Central memory CD8-positive, alpha-beta T cell (primary cell): ENCODE measurements at places on chromosomes 13 and 19.
A peak's percentile ranks its signal among the peaks of the same experiment; 100 is the strongest.

DNA sequence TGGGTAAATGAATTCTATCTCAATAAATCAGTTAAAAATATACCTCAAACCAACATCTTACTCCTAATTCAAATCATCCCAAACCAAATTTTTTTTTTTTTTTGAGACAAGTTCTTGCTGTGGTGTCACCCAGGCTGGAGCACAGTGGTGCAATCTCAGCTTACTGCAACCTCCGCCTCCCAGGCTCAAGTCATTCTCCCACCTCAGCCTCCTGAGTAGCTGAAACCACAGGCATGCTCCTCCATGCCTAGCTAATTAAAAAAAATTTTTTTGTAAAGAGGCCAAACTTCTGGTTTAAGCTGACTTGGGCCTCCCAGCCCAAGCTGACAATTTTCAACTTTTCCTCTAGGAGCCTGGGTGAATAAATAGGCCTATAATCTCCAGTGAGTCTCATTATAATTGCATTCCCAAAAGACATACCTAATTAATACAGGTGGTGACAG lies 22.1 kb upstream of the OLFM2 start:
- DNase-seq = no peak

GRCh38 chr19:9940778-9941177 lies 4.5 kb upstream of the OLFM2 start:
- DNase-seq = no peak

- DNase-seq = no peak
Measured at GRCh38 chr13:51222037-51222685, at the start of gene FAM124A. TSS of gene FAM124A (plus strand) at chr13:51222398. CDS start at chr13:51222502, 104 bp downstream.

GRCh38 chr19:31706691-31707620 lies 357.7 kb upstream of the TSHZ3 start:
- DNase-seq = no peak

DNA sequence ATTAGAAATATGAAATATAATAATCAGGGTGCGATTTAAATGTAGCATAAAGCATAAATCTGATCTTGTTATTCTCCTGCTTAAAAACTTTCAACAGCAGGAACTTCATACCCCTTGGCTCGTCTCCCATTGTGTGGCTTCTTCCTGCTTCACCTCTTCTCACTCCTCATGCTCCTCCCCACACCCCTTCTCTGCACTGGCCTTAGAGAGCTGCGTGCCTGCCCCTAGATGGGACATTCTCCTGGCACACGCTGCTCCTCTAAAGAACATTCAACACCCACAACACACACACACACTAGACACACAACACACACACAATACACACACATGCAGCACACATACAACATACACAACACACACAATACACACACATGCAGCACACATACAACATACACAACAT lies 104.6 kb upstream of the RAP2A start:
- DNase-seq = no peak

DNA sequence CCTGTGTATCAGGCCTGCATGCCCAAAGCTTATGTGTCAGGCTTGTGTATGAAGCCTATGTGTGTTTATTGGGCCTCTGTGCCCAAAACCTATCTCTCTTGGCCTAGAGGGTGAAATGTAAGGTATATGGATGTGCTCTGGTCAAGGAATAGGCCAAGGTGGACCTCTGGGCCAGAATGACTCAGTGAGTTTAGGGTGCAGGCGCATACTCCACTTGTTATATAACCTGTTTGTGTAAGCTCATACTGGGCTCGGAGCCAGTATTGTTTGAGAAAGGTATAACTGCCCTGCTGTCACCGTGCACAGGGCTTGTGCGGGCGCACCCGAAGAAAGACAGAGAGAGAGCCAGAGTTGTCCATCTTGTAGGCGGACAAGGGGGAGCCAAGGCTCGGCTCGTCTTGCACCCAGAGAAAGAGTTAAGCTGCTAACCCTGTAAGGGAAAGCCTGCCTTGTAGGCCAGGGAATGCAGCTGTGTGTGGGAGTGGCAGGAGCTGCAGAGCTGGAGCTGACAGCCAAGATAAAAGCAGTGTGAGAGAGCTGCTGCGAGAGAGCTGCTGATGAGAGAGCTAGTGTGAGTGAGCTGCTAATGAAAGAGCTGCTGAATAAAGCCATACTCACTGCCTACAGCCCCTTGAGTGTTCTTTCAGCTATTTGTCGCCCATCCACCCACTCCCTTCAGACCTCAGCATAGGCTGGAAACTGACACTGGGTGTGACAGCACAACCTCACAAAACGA lies 43.4 kb upstream of the N4BP2L1 start:
- no peak for DNase-seq

- DNase-seq = no peak
Measured at GRCh38 chr19:37966662-37967231, 59.7 kb downstream of the SIPA1L3 start.

GRCh38 chr19:28471731-28472510 lies 741.0 kb downstream of the UQCRFS1 start:
- DNase-seq = no peak

GRCh38 chr19:14073925-14074838 lies 1.6 kb downstream of the MISP3 start:
- no peak for DNase-seq

DNA sequence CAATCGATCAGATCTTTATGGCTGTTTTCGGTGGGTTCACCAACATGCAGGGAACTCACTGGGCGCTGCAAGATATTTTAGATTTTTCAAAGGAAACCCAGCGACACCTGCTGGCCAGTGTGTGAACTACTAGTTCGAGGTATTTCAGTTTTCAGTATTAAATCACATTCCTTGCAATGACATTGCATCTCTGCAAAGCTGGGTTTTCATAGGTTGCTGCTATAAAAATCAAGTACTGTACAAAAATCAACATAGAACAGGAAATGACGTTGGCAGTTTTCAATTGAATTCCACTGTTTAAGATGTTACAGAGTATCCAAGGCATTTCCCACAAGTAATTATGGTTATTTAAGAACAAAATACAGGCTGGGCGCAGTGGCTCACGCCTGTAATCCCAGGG lies 17.6 kb downstream of the LIG1 start:
- peak; percentile 46 for DNase-seq

- no peak for DNase-seq
Measured at GRCh38 chr19:23823952-23824389, 65.3 kb upstream of the ZNF681 start.

GRCh38 chr19:31181535-31181934 lies 167.7 kb downstream of the TSHZ3 start:
- DNase-seq = no peak

DNA sequence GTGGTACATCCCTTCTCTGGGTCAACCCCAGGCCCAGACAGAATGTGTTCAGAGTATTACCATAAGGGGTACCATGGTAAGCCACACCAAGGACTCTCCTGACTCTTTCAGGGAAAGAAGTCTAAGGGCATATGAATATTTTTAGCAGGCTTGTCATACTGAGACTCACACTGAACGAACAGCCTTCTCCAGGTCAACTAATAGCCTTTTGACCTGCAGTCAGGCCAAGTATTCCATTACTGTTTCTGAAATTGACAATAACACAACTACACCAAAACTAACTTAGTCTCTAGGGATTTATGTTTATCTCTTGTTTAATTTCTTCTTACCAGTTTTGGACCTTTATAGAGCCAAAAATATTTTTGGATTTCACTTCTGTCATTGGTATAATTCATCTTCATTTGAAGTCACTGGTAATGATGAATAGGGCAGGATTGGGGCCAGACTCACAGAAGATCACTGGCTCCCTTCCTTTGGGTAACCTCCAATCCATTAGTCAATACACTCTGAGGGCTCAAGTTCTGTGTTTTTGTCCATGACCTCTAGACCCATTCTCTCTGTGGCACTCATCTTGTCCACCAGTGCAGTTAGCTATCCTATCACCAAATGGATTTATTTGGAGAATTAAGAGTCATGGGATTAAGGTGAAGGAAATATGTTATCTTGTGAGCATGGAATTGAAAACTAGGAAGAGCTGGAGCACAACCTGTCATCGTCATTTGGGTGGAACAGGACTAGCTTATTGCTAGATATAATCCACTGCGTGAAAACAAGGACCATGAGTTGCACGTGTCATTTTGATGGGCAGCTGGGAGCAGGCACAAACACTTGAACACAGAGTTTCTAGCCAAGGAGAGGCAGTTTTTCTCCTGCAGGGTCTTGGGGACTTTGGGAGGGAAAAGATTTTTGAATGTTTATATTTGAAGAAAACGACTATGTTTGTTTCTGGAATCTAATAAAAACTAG lies 313.3 kb downstream of the DCLK1 start:
- DNase-seq = no peak

- DNase-seq = no peak
Measured at GRCh38 chr19:48461982-48462655, 6.7 kb downstream of the KCNJ14 start.

DNA sequence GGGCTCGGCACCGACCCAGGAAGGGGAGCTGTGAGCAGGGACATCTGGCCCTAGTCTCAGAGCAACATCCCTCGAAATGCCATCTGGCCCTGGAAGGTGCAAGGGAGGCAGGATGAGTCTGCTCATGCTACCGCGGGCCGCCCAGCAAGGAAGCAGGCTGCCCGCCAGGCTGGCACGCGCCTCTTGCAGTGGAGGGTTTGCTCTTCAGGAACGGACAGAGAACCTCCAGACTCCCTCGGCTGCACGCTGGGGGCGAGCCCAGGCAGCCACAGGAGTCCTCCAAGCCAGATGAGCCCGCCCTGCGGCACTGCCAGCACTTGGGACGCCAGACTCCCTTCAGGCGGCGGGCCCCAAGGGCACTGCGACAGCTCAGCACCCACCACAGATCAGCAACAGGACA lies 10.1 kb upstream of the ATP8B3 start:
- DNase-seq = no peak

DNA sequence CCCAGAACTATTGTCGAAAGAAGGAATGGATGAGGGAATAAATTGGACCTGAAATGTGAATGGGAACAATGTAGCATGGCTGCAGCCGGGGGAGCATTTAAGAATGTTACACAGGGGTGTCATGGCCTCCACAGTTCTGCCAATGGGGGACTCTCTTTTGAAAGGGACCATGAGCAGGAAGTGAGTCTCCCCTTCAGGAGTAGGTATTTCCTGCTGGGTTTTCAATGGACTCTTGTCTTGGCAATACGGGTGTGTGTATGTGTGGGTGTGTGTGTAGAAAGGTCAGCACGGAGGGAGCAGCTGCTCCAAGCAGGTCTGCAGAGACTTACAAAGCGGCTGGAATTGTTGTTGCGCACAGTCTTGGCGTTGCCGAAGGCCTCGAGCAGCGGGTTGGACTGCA lies 24.4 kb downstream of the MYO1F start:
- no peak for DNase-seq

DNA sequence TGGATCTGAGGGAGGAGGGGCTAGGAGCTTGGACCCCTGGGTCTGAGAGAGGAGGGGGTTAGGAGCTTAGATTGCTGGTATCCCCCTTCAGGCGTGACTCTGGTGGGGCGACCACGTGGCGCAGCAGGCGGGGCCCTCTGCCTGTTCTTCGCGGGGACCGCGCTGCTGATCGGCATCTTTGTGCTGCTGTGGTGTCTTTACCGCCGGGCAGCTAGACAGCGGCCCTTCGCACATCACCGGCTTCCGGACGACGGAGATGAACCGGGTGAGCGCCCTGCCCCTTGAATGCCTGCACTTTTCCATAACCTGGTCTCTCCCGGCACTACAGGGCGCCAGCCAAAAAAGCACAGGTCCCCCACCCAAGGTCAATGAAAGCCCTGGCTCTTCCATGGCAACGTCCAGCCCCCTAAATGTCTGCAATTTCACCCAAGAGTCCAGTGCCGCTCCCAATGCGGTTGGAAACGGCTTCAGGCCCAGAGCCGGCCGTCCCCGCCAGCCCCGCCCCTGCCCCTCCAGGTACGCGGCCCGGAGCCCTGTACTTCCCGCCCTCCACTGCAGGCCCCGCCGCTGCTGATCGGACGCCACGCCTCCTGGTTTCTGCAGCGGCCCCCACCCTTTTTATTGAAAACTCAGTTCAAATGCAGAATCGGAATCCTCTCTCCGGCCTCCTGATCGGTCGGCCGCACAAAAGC lies 2.8 kb downstream of the GFY start:
- DNase-seq = no peak

DNA sequence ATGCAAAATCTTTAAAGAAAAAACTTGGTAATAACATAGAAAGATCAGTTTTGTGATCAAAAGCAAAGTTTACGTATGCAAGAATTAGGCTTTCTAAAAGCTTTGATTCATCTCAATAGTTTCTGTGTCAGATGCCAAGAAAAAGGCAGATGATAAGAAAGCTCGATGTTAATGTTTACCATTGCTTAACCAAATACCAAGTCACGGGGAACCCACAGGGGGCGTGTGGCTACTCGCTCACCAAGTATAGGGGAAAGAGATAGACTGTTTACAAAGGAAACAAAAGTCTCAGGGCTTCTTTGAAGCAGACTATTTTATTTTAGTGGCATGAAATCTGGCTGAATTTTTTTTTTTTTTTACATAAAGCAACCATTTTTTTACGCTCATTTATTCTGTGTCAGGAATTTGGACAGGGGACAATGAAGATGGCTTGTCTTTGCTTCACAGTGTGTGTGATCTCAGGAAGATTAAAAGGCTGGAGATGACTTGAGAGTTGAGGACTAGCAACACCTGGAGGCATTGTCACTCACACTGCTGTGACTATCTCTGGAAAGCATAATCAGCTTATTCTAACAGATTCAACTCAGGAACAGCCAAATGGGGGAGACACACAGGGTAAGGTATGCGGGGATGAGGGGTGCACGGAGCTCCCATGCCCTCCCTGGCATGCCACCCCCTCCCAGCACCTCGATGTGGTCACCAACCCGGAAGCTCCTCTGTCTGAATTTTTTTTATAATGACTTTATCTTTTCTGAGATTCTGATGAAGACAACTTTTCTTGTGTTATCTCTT lies 24.9 kb downstream of the RCBTB1 start:
- no peak for DNase-seq

DNA sequence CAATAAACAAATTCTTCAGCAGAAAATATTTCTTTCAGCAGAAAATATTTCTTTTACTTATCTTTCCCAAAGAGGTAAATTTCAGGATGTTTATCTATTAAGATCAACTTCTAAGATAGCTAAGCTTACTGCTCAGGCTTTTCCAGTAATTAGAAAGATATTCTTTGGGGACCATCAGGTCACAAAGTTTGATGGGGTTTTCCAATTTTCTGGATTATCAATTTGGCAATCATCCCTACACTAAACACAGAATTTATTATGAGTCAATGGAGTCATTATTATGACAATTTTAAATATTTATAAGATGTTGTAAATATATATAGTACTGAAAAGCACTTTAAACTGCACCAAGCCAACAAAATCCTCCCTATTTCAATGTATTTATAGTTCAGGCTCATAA lies 137.6 kb downstream of the AKAP11 start:
- no peak for DNase-seq

DNA sequence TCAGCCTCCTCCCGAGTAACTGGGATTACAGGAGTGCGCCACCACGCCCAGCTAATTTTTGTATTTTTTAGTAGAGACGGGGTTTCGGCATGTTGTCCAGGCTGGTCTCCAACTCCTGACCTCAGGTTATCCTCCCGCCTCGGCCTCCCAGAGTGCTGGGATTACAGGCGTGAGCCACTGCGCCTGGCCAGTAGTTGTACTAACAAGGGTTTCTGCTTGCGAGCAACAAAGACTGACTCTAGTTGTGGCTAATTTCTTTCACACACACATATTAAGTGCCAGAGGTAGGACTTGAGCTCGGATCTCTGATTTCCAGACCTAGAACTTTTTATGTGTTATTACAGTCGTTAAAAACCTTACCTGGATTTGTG lies 635 bp upstream of the PCCA start:
- no peak for DNase-seq
